ENCODE measurements at places on chromosomes 7 and 10.
A peak's percentile ranks its signal among the peaks of the same experiment; 100 is the strongest.

GRCh38 chr10:98642281-98642680 lies 195.5 kb upstream of the HPS1 start:
- no peak for DNase-seq

DNA sequence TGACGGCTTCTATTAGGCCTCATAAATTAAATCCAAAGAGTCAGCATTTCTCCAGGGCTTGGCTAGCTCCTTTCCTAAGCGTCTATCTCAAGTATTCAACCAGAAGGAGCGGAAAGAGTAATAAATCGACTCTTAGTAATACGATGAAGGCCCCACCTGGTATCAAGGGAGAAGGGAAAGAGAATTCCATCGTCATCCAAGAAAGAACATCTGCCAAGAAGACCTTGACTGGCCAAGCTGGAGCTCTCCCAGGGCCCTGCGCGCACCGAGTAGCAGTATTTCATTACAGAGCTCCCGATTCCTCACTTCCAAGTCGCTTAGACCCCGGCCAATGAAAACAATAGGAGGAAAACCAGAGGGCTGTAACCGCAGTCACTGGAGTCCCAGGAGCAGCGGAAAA lies 178.0 kb upstream of the FRMD4A start:
- DNase-seq = no peak

GRCh38 chr10:104391150-104391968 lies 37.7 kb downstream of the CFAP58 start:
- DNase-seq = peak; percentile 16

DNA sequence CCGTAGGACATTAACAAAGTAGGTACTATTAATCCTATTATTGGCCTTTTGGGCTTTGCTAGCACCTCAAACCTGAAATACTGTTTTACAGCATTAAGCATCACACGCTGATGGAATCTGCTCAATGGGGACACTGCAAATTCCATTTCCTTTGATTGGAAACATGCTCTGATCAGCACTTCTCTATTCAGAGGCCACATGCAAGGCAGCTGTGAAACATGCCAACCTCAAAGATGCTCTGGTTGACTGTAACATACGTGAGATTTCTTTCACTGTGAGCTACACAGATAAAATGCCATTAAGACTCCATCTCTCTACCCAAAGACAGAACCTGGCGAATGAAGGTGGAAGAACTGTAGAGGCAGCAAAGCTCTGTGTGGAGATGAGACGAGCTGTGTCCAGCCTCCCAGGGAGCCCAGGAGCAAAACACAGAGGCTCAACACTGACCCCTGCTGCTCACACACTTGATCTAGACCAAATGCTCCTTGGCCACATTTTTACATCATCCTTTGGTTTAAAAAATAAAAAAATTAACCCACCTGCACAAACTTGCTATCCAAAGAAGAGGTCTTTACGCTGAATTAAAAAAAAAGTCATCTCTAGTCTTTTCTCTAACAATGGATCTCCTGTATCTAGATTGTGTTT lies 8.0 kb downstream of the RSU1 start:
- DNase-seq = peak; percentile 25

- DNase-seq = no peak
Measured at GRCh38 chr7:102153599-102153946, 133.1 kb upstream of the SH2B2 start.

DNA sequence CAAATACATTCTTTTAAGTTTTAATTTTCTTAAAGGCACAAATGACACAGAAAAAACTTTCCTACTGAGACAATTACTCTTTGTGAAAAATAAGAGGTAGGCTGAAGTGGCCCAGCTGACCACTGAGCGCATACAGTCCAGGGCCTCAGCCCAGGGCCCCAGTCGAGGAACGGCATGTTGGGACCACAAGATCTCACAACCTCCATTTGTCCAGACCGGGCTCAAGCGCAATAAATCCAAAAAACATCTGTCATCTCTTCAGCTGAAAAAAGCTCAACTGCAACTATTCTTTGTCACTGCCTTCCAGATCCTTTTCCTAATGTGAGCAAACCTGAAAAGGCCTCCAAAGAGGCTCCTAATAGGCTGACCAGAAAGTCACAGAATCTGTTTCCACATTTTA lies 165.8 kb downstream of the SRPK2 start:
- no peak for DNase-seq

DNA sequence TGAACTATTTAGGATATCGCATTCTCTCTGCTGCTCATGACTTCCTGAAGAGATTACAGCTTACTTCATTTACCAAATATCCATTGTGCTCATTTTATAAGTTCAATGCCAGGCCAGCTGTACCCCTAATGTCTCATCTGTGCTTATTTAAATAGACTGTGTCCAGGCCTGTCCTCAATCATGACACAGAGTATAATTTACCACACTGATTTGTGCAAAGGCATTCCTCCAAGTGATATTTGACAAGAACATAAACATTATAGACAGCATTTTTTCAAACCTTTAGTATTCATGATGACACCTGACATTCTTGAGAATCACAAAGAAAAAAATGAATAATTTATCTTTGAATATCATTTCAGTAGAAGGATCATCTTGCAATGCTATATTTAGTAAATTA lies 260.1 kb upstream of the SEMA3D start:
- DNase-seq = no peak

DNA sequence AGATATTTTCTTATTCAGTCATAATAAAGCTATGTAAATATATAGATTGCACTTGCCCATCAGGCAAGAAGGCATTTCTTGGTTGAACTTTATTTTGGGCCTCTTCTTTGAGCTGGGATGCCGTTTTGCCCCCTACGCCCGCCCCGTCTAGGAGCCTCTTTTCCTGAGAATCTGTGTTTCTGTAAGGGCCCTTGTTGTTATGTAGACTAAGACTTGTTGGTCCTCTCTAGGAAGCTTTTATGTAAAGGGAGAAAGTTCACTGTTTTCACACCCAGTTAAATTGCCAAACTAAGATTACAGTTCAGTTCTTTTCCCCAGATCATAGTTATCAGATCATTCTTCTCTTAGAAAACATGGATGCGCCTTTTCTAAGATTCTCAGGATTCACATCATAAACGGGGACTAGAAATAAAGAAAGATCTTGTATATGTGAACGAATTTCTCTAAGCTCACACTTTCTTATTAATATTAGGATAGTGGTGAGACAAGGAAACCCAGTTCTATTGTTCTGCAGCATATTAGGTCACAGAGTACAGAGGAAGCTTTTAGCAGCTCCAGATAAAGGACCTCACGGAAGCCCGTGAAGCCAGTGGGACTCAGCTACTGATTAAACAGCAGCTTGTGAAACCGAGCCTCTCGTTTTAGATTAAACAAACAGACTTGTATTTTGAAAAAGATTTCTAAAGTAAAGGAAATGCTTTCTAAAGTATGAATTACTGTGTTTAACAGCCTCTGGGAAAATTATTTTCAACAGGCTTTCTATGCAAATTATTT lies 3.8 kb downstream of the LMTK2 start:
- no peak for DNase-seq

- DNase-seq = no peak
Measured at GRCh38 chr7:119630406-119630969, 642.5 kb upstream of the KCND2 start.

DNA sequence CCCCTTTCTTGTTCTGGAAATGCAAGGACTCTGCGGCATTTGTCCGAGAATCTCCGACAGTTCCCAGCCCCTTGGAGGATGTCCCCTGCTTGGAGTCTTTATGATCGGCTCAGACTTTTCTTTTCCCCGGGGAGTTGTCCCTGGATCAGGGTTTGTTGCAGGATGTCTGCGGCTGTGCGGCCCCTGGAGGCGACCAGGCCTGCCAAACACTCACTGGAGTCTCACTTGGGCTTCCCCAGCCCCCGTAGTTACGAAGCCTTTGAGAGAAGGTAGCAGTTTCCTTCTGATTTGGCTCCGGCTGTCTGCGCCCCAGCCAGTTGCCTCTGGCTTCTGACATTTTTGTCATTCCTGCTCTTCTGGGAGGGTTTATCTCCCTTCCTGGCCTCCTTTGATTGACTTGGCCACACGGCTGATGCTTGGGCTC lies 16.1 kb downstream of the COL26A1 start:
- no peak for DNase-seq

DNA sequence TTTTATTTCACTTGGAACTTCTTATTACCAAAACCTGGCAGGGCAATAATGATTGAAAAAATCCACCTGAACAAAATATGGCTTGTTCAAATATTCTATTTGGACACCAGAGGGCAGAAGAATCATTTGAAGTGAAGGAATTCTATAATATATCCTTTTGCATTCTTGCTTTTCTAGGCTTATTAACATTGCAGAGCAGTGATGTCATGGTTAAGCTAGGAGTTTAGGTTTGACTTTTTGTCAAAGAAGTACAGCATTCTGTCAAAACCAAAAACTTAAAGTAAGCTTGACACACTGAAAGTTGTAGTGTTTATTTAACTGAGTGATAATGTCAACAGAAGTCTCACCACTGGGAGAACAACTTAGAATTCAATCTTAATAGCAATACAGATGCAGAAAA lies 156.0 kb downstream of the SEMA3D start:
- peak; percentile 44 for DNase-seq

DNA sequence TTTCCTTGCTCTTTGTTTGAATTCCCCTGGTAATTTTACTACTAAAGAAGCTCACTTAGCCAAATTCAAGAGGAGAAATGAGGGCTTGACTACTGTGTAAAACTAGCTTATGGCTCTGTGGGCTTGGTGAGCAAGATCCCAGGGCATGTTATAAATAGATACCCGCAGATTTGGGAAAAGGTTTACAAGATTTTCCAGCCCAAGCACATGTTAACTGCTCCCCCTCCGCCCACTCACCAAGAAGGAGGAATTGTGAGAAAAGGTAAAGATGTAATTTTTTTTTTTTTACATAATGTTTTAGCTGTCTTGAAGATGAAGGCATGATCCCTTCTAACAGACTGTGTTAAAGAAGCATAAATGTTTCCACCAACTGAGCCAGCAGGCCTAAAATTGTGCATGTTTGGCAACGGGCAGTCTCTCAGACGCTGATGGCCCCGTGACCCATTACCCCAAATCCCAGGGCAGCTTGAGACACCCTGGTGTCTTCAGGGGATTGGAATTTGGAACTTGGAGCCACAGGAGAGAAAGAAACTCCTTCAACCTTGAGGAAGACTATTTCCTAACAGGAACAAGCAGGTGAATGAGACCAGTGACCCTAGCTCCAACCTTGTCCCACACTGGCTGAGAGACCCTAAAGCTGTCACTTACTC lies 429.8 kb upstream of the CELF2 start:
- no peak for DNase-seq

GRCh38 chr7:159046300-159046699 lies 98.4 kb downstream of the VIPR2 start:
- DNase-seq = no peak

All from inflammatory macrophage treated with lipopolysaccharide for 1 hour (primary cell).